ENCODE measurements at places on chromosomes 12 and 14.

DNA sequence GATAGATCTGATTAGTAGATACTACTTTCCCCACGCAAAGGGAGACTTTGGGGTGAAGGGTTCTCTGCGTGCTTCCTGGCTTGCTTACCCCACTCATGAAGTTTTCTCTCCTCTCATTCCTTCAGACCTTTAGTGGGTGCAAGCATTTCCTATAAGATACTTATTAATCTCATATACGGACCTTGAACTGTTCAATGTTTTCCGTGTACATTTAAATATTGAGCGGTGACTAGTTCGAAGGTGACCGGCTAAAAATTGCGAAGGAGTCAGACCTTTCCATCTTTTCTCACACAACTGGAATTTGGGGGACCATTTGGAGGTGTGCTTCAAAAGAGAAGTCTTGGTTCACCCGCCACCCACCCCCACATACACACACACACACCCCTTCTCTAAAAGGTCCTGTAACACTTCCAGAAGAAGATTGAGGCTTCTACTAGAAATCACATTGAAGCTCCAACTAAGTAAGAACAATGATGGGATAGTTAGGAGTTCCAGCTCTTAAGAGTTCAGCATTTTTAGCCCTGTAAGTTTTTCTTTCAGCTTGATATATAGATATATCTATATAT lies 6.1 kb upstream of the FOXG1 start:
- DNase-seq, result no peak

GRCh38 chr14:105974902-105975301 lies 448.5 kb downstream of the TMEM121 start:
- no peak for DNase-seq

DNA sequence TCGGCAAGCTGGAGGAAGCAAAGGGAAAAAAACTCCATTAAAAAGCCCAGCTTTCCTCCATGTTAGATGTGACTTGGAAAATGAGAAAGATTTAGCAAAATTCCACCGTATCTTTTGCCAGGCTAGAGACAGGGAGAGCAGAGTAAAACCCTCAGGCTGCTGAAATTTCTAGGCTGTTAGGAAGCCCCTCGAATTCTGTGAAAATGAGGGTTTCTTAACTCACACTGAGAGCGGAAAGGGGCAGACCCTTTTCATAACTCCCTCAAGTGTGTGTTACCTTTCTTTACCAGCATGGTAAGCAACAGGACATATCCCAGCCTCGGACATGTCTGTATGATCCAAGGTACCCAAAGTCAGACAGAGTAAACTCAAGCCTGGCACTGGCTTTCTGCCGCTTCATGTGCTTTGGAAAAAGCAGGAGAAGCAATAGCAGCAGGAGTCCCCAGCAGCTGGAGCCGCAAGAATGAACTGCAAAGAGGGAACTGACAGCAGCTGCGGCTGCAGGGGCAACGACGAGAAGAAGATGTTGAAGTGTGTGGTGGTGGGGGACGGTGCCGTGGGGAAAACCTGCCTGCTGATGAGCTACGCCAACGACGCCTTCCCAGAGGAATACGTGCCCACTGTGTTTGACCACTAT lies at the start of gene RHOJ:
TSS of gene RHOJ (plus strand) at position 37 of the 637 bp plus-strand sequence. CDS start at position 464, 427 bp downstream.
- DNase-seq, result no peak

GRCh38 chr14:61088081-61088480 lies 107.0 kb downstream of the SLC38A6 start:
- DNase-seq, result no peak

GRCh38 chr12:119366007-119366406 lies 31.5 kb downstream of the CCDC60 start:
- DNase-seq, result no peak

DNA sequence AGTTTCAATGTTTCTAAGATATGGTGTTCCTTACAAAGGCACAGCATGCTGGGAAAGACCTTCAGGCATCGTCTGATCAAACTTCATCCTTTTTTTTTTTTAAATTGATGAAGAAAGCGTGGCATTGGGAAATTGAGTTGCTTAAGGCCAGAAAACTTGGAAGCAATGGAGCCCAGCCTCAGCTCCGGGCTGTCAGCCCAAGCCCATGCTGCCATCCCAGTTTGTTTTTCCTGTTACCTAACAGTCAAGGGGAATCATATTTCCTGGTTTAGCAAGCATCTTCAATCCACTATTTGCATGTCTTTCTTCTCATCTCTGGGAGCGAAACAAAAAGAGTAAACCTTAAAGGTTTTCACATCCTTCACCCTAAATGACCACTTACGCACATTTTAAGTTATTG lies 200.2 kb downstream of the CHST11 start:
- no peak for DNase-seq

DNA sequence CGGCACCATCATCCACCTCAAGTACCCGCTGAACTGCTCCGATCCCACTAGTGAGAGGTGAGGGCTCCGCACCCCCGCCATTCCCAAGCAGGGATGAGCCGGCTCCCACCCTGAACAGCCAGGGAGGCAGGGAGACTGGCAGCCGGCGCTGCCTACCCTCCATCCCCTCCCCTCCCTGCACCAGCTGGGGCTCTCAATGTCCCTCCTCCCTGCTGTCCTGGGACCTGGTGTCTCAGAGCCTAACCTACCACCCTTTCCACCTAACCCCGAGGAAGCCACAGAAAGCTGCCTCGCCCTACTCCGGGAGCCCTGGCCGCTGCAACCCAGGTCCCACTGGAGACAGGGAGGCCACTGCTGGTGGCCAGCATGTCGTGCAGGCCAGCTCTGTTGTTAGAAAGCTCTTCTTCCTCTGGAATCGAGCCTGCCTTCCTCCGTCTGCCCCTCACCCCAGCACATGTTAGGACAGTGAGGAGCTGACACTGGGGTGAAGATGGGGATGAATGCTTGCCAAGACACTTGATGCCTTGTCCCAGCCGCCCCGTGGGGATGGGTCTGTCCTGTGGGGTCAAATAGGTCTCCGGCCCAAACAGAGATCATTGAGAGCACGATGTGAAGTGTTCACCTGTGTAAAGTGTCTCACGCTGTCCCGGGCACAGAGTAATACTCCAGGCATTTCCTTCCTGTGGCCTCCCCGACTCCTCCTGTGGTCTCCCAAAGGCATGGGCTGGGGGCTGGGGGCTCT lies 1.1 kb downstream of the PTPN6 start:
- no peak for DNase-seq

DNA sequence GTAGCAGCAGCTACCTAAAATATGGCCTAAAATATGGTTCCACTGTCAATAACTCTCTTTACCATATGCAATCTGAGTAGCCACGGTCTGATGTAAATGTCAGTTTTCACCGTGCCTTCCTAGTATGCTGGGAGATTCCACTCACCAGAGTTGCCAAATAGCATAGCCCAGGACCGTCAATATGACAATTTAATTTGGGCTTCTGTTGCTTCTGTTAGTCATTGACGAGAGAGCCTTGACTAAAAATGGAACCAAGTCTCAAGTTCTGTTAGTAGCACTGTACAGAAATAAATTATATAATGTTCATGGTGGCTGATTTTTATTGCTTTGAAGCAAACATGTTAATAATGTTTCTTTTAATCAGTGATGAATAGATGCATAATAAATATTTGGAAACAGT lies 348.4 kb downstream of the BCAT1 start:
- no peak for DNase-seq

GRCh38 chr12:33429468-33429867 lies 10.2 kb downstream of the SYT10 start:
- DNase-seq, result no peak

All from caudate nucleus (tissue), 63 donors.